PC-3 (cell line): ENCODE measurements at places on chromosomes 4 and X. TPM values are rescaled to one million over a fixed set of nuclear protein-coding genes. Genes with fewer than 3 reads are reported as not detected.

Gene LRAT
- 0.55 and 0.92 TPM in 2 replicates for total RNA-seq

Gene IL21
- not detected in 2 replicates for total RNA-seq

Gene EDA
- total RNA-seq: 0.15 and 1.0 TPM in 2 replicates

Gene FAM149A
- total RNA-seq: 0.22 TPM in 1 of 2 replicates, not detected in the other
